ENCODE measurements at places on chromosomes 4 and X. TPM values are rescaled to one million over a fixed set of nuclear protein-coding genes. Genes with fewer than 3 reads are reported as not detected.
A peak's percentile ranks its signal among the peaks of the same experiment; 100 is the strongest.

Gene STARD8
- 16.3 TPM for polyA plus RNA-seq

Gene CLCN5
- 79.6 TPM for polyA plus RNA-seq

Gene CC2D2A
- 54.3 TPM for polyA plus RNA-seq

Gene TMPRSS11F
- not detected for polyA plus RNA-seq

Gene HMX1
- not detected for polyA plus RNA-seq

Gene CNKSR2
- polyA plus RNA-seq, result 1.1 TPM

Gene PROM1
- 36.5 TPM for polyA plus RNA-seq

Gene VSIG4
- polyA plus RNA-seq, result 4.6 TPM

GRCh38 chrX:16005917-16006316, 117.4 kb upstream of the GRPR start:
- no peak for DNase-seq

DNA sequence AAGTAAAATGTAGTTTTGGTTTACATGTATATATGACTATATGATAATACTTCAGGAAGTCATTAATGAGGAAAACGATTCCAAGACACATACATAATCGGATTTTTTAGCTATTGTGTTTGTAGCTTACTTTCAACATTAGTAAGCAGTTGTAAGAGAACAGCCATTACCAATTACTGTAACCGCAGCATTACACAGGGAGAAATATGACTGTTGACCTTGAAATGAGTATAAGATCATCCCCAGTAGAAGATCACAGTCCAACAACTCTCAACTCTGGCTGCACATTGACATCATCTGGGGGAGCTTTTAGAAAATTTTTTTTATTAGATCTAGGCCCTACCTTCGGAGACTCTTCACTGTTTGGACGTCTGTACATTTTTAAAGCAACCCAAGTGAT, 762.0 kb upstream of the MAGEB2 start:
- DNase-seq, result no peak

- DNase-seq, result no peak
Measured at GRCh38 chrX:70494441-70494840, 49.8 kb downstream of the DLG3 start.

DNA sequence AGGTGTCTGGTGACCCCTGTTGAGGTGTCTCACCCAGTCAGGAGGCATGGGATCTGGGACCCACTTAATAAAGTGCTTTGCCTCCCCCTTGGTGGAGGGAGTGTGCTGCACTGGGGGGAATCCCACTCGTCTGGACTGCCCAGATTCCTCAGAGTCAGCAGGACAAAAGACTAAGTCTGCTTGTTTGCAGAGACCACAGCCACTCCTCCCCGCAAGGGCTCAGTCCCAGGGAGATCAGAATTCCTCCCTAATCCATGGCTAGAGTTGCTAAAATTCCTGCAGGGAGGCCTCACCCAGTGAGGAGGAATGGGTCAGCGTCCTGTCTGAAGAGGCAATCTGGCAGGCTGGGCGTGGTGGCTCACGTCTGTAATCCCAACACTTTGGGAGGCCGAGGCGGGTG, 442.2 kb downstream of the PABPC4L start:
- DNase-seq, result no peak

- DNase-seq, result no peak
Measured at GRCh38 chr4:10593130-10593529, 91.4 kb downstream of the CLNK start.

DNA sequence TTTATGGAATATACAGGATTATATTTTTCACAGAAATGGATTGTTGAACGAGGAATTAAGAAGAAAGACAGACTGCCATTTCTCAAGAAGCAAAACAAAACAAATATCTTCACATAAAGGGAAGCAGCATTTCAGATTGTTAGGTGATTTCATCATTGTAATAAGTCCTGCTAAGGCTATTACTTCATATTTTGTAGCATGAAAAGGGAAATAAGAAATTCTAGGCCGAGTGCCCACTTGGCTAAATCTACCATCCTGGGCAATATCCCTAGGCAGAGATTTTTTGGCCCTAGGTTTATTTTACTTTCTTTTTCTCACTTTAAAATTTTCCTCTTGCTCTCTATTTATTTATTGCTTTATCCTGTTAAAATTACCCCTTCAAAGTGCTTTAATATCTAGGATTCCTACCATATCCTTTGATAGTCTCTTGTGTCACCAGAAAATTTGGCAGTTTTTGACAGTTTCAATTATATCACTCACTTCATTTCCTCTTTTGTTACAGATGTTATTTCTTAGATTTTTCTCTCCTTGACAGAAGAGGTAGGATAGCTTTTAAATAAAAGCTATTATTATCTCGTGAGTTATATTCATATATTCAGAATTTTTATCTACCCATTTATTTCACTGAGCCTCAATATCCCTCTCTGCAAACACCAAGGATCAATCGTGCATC, 142.3 kb downstream of the PDGFC start:
- DNase-seq, result no peak

GRCh38 chr4:129358571-129358970, 262.6 kb downstream of the C4orf33 start:
- no peak for DNase-seq

DNA sequence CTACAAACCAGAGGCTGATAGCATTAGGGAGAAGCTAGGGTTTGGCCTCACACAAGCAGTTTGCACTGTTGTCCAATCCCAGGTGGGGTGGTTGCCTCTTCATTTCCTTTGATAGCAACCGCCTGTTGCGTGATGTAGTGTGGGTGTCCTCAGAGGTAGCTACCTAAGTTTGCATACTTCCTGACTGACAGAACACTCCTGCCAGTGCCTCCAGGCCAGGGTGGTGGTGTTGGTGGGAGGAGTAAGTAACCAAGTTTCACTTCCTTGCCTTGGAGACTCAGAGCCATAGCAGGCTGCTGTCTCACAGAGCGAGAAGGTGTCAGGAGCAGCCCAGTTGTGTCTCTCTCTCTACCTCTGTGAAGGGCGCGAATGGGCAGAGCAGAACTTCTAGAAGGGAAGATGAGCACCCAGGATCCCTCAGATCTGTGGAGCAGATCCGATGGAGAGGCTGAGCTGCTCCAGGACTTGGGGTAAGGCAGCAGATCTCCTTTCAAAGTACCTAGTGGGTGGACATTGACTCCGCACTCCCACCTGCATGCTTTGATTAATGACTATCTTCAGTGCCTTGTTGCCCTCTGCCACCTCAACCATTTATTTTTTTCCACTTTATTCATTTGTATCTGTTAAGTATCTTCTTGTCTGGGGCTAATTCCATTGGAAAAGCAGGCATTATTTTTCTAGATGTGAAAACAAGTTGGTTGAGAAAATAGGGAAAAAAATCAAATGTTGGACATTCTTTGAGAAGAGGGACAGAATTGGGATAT, at the start of gene DAPP1:
TSS of gene DAPP1 (plus strand) at position 283 of the 764 bp plus-strand sequence. CDS start at position 370, 87 bp downstream.
- DNase-seq, result no peak

DNA sequence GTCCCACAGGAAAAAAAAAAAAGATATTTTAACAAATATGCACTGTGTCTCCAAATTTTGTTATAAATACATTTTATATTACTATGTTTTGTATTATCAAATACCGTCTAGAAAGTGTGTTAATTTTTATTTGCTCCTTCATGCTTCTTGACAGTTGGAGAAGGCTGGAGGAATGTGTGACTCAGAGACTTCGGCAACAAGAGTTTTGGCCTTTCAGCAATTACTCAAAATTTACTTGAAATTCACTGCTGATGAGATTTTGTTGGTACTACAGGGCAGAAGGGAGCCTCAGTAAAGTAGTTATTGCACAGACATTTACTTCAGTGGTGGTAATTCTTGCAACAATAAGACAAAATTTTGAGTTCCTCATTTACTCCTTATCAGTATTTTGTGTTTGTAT, 2164.0 kb downstream of the PCDH7 start:
- no peak for DNase-seq

GRCh38 chrX:65697211-65697641, 29.8 kb downstream of the MSN start:
- DNase-seq, result no peak

- DNase-seq, result no peak
Measured at GRCh38 chr4:127732623-127733328, 2.6 kb downstream of the SLC25A31 start.

GRCh38 chr4:46445710-46446314, 55.9 kb upstream of the GABRA2 start:
- DNase-seq, result no peak

GRCh38 chr4:83335701-83336100, 1.1 kb upstream of the HPSE start:
- DNase-seq, result no peak

DNA sequence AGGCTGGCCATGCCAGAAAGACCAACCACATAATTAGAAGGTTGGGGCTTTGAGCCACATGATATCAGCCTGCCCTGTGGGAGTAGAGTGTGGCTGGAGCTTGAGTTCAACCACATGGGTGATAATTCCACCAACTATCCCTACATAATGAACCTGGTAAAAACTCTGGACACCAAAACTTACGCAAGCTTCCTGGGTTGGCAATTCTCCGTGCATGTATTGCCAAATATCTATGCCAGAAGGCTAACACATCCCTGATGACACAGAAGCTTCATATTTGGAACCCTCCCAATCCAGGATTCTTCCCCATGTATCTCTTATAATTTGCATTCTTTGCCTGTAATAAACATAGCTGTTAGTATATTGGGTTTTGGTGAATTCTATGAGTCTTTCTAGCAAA, 68.2 kb downstream of the FUNDC1 start:
- no peak for DNase-seq

GRCh38 chr4:188934320-188934962, 795.2 kb downstream of the TRIML1 start:
- no peak for DNase-seq

GRCh38 chr4:112973750-112974251, 75.7 kb upstream of the ANK2 start:
- no peak for DNase-seq

GRCh38 chr4:6395466-6396228, 76.8 kb downstream of the PPP2R2C start:
- no peak for DNase-seq

DNA sequence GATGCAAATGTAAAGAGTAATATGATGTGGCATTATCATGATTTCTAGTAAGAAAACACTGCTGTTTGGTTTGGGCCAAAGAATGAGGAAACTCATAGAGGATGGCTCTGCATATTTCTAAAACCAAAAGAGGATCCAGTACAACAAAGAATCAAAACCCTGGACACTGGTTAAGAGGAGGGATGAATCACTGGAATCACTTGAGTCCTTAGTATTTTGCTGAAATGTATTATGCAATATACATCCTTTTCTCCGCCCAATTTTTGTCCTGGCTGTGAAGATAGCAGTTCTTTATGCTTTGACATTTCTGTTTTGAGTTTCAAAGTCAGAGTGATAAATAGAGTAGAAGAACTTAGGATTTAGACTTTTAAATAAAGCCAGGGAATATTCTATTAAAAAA, 345.9 kb downstream of the PACRGL start:
- no peak for DNase-seq

DNA sequence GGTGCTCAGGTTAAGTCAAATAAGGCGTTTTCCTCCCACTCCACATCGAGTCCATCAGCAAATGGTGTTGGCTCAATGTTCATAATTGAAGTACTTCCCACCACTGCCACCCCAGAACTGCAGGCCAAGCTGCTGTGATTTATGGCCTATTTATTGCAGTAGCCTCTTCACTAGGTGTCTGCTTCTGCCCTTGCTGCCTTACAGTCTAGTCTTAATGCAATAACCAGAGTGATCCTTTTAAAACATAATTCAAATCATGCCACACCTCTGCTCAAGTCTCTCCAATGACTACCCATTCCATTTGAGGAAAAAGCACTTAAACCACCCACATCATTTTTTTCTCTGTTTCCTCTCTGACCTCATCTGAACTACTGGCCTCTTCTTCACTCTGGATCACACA, 220.3 kb downstream of the KCNIP4 start:
- DNase-seq, result no peak

DNA sequence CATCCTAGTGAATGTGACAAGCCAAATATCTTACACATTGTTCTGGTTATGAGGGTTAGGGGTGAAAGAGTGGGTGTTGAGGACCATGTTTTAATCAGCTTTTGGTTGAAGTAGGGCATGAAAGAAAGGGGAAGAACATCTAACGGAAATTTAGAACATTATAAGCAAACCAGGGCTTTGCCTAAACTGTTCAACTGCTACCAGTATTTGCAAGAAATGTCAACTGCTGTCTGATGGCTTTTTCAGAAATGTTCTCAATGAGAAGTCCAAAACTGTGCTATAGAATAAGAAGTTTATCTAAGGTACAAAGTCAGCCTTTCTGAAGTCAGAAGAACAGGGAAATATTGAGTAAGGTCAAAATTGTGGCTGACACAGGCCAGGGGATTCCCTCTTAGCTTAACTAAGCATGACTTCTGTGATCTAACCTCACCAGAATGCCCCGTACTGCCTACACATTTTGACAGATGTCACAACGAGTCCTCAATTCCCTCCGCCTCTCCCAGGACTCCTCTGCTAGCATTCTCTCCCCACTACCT, 67.1 kb downstream of the DTHD1 start:
- no peak for DNase-seq

- DNase-seq, result peak; percentile 18
Measured at GRCh38 chr4:69057620-69058409, 38.5 kb upstream of the UGT2B7 start.

GRCh38 chr4:16573206-16573605, 325.2 kb downstream of the LDB2 start:
- no peak for DNase-seq
